ENCODE measurements at places on chromosomes 7 and 10. TPM values are rescaled to one million over a fixed set of nuclear protein-coding genes. Genes with fewer than 3 reads are reported as not detected.

DNA sequence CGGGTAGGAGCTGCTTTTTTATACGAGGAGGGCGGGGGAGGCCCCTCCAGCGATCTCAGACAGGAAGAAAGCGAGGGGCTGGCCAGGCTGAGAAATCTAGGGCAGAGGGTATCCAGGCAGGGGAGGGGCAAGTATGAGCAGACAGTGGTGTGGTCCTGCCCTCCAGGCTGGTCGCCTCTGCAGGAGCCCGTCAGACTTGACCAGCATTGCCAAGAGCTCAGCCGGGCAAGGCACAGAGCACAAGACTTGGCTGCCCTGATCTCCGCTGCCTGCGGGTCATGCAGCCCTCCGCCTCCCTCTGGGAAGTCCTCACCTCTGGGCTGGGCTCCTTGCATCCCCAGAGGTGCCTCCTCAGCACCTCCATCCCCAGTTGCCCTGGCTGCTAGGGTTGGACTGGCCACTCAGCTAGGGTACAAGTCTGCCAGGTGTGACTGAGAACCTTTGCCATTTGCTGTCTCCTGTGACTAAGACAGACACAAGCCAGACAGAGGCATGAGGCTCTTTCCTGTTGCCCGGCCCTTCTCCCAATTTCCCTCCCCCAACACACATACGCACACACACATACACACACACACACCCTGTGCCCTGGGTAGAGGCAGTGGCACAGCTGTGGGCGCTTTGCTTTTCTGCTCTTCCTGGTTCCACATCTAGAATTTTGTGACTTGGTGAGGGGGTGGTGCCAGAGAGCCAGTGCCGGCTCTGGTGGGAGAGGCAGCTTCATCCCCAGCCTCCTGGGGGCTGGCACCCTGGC, 59.1 kb upstream of the PPIF start:
- no peak for DNase-seq

- DNase-seq = no peak
Measured at GRCh38 chr10:74752371-74753040, 73.9 kb upstream of the KAT6B start.

DNA sequence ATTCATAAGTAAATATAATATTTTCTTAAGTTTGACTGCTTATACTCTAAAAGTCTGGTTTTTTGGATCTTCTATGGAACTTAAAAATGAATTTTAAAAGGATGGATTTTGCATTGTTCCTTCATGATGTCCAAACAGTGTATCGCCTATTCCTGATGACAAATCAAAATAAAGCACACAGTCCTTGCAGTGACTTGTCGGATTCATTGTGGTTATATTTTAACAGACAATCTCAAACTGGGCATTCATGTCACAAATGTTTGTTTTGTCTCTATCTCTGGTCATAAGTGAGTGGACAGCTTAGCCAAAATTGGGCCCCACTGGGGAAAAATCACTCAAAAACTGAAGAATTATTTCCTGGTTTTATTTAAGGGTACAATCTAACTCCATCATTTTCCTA, 74.8 kb downstream of the LMBR1 start:
- no peak for DNase-seq

GRCh38 chr10:33716501-33717267, 382.2 kb upstream of the NRP1 start:
- DNase-seq = no peak

- no peak for DNase-seq
Measured at GRCh38 chr7:106047818-106048705, 64.0 kb downstream of the SYPL1 start.

DNA sequence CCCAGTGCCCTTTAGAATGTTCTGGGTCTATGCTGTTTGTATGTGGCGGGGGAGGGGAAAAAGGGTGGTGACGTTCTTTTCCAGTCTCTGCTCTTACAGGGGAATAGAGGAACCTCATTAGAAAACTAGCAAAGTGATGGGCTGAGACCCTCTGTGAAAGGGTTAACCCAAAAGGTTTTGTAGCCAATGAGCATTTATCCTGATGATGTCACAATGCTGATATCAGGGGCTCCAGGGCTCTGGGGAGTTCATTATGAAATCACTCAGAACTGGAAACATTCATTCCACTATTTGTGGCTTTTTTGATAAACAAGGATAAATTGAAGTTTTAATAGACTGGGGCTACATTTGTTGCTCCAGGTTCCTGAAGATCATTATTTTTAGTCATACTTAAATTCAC, 71.7 kb downstream of the ARID5B start:
- DNase-seq = no peak

DNA sequence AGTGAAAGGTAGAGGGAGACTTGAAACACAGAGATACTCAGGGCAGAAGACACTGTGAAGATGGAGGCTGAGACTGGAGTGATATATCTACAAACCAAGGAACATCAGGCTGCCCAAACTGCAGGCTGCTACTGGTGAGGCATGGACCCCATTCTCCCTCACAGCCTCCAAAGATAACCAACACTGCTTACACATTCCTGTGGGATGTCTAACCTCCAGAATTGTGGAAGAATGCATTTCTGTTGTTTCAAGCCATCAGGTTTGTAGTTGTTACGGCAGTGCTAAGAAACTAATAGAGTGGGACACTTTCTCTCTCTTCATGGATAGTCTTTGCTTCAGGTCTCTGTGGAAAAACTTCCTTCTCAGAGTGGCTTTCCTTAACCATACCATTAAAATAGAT, 182.6 kb upstream of the TMEM106B start:
- DNase-seq = no peak

GRCh38 chr7:20395104-20395503, 64.4 kb downstream of the ITGB8 start:
- DNase-seq = no peak

DNA sequence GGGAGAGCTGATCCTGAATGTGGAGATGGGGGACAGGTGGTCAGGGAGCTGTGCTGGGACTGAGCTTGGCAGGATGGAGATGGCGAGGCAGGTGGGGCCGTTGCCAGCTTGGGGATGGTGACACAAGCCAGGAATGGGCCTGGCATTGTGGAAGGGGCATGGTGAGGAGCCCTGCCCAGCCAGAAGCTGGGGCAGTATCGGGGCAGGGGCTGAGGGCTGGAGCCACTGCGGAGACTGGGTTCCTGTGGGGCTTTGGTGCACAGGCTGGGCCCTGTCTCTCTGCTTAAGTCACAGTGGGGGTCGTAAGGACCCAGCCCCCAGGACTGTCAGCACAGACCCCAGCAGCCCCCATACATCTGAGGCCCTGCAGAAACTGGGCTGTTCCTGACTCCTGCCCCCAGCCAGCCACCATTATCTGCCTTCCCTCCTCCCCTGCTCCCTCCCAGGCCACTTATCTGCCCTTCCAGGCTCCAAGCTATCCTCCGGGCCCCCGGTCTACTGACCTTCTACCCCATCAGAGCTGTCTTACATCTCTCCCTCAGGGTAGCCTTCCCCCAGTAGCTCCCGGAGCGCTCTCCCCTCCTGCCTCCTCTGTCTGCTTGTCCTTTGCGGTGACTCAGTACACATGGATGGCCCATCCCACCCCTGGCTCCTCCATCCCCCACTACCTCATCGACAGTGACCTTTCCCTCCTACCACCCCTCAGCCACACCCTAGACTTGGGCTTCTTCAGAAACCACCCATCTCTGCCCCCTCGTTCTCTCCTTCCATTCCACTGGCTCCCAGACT, 44.2 kb downstream of the PPIF start:
- DNase-seq = no peak

DNA sequence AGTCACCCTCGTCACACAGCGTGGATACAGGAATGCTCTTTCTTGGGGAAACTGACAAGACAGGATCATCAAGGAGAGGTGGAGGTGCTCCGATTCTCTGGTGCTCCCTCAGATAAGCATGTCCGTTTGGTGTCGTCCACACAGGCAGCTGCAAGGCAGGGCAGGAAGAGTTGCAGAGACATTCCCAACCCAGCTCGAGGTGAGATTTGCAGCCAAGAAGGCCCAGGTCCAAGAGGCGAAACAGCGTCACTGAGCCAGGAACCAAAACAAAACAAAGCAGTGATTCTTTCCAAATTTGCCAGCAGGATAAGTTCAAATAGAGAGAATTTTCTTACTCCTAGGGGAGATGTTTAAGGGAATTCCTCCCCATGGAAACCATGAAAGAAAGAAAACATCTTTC, 386.5 kb upstream of the PFKP start:
- no peak for DNase-seq

GRCh38 chr10:76082956-76083355, 651.5 kb downstream of the LRMDA start:
- DNase-seq = no peak

GRCh38 chr7:36116347-36117202, 36.5 kb upstream of the EEPD1 start:
- no peak for DNase-seq

DNA sequence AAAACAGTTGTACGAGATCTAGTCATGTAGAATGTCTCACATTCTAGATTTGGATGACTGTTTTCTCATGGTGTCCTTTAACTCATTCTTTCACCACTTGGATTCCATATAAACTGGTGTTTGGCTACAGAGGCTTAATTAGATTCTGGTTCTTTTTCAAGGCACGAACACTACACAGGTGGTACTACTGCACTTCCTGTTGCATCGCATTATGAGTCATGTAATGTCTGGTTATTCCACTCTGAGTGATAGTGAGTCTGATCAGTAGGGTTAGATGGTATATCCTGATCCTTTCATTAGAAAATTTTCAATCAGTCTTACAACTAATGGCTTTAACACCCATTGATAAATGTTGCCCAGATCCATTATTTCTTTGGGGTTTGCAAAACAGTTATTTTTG, 11.2 kb upstream of the AKAP9 start:
- no peak for DNase-seq

DNA sequence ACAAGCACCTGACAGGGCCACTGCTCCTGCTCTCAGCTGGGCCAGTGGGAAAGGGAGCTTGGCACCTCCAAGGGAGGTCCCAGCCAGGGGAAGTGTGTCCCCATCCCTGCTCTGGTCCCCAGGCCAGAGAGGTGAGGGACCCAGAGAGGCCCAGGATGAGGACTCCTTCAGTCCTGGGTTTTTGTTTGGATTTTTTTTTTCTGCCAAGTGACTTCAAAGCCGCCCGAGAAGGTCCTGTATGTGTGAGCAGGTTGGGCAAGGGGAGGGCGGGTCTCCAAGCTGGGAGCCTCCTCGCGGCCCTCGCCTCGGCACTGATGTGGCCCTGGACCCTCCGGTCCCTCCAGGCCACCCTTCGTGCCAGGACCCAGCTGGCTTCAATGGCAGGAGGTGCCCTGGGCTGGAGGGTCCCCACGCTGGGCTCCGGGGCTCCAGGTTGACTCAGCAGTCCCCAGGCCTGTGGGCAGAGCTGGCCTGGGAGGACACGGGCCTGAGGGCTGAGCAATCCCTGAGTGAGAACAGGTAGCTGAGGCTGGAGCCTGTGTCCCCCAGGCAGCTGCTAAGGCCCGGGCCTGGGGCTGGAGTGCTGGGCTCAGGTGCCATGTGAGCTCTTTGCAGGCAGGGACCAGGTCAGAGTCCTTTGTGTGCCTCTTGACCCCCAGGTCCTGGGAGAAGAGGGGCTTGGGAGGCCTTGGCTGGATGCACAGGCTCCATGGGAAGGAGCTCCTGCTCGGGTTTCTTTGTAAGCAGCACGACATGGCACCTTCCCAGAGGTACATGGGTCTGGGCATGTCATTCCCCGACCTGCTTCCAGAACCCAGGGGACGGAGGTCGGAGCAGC, 140.6 kb downstream of the FAM53B start:
- no peak for DNase-seq

DNA sequence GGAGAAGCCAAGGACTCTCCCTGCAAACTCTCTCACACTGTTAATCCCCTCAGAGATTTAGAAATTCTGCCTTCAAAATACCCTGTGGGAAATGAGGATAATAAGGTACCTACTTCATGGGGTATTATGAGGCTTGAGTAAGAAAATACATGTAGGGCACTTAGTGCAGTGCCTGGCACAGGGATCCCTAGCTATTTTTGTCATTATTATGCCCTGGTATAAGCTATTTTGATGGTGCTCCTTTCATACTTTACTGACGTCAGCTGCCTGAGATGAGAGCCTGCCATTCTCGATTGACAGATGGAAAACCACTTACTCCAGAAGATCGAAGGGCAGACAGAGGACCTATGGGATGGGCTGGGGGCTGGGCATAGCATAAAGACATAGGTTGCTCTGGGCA, 30.1 kb downstream of the MKX start:
- DNase-seq = no peak

DNA sequence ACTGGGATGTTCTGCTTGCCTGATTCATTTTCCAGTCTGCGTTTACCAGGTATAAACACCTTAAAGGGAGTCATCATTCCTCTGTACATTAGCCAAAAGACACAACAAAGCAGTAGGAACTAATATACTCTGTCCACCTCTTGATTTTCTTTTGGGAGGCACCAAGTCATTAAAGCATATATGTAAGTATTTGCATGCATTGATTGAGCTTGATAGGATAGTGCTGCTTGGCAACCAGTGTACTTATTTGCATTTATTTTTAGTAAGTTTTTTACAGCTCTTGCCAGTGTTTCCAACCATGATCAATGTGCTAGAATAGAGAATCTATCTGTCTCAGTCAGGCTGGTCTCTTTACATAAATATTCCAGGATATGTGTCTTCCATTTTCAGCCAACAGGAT, 353.3 kb upstream of the SEMA3C start:
- no peak for DNase-seq

GRCh38 chr7:97772045-97772901, 40.4 kb downstream of the TAC1 start:
- no peak for DNase-seq

- no peak for DNase-seq
Measured at GRCh38 chr7:96596120-96596826, 113.4 kb downstream of the SEM1 start.

GRCh38 chr10:87750817-87751216, 67.2 kb downstream of the ATAD1 start:
- no peak for DNase-seq

- DNase-seq = no peak
Measured at GRCh38 chr10:75470901-75471300, 39.5 kb downstream of the LRMDA start.

DNA sequence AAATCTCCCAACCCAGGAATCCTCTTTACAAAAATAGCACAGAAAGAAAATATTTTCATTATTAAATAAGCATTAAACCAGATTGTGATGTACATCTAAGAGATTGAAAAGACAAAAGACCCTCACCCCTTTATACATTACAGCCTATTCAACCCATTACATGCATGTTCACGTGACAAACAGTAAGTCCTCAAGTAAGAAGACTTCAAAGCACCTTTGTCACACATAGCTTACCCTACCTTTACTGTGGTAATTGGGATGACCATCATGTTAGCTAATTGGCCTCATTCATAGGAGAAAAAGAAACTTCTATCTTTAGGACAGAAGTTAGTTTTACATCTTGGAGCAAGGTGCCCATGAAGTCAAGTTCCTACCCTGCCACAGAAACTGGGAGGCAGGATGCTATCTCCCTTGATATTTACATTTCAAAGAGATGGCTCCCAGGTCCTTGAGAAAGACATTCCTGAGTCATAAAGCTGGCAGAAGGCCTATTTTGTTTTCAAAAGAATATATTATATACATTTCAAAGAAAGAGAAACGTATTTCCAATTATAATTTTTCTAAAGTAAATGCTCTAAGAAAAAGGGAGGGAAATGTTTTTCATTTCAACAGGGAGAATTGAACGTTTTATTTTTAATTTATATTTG, 48.1 kb downstream of the GNAI1 start:
- DNase-seq = no peak

Gene CHST12
- 12.1 TPM for polyA plus RNA-seq

Gene MMP21
- polyA plus RNA-seq = not detected

Gene RNF32
- not detected for polyA plus RNA-seq

Gene TMEM176A
- not detected for polyA plus RNA-seq

Gene CARD11
- 11.0 TPM for polyA plus RNA-seq

Gene AKR1C8
- not detected for polyA plus RNA-seq

Gene ITIH5
- not detected for polyA plus RNA-seq

Gene DEPP1
- polyA plus RNA-seq = not detected

Gene RBP4
- not detected for polyA plus RNA-seq

Gene HIBADH
- polyA plus RNA-seq = 28.0 TPM

Gene MMD2
- not detected for polyA plus RNA-seq

Gene CLIP2
- 1.2 TPM for polyA plus RNA-seq
